ENCODE measurements at places on chromosomes 5 and 9.
A peak's percentile ranks its signal among the peaks of the same experiment; 100 is the strongest.

- DNase-seq, result no peak
Measured at GRCh38 chr9:98921732-98922131, 22.0 kb upstream of the COL15A1 start.

GRCh38 chr9:137694962-137695875 lies 76.4 kb downstream of the EHMT1 start:
- DNase-seq, result peak; percentile 16

GRCh38 chr9:77910194-77910621 lies 121.4 kb downstream of the GNAQ start:
- DNase-seq, result peak; percentile 26

- DNase-seq, result no peak
Measured at GRCh38 chr5:123174916-123175481, 86.0 kb downstream of the PRDM6 start.
